ENCODE measurements at places on chromosomes 1 and 21.

- DNase-seq, result no peak
These were observed 8.8 kb downstream of the MDM4 start for GRCh38 chr1:204524986-204525385.

DNA sequence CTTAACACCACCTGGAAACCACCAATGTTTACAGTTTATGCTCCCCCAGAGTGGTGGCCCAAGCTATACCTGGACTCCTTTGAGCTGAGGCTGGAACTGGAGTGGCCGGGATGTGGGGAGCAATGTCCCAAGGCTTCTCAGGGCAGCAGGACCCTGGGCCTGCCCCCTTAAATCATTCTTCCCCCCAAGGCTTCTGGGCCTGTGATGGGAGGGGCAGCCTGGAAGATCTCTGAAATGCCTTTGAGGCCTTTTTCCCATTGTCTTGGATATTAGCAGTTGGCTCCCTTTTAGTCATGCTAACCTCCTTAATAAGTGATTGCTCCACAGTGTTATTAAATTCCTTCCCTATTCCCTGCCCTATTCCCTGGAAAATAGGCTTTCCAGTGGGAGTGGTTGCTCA lies 185.8 kb downstream of the HS2ST1 start:
- DNase-seq, result no peak

DNA sequence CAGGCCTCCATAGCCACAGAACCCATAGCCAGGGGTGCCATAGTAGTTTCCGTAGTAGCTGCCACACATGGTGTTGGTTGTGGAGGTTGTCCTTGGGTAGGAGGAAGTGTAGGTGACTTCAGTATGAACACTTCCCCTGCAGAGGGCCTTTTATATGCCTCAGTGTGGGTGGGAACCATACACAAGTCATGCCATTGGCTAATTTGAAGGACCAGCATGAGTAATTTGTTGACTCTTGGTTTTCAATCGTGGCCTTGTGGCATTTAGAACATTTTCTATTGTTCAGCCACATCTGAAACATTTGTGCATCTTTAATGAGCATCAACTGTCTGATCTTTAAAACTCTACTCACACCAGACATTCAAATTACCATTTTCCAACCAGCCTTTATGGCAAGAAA lies at the start of gene KRTAP6-1:
Gene KRTAP6-1, minus strand, starts transcription at position 95 of the 400 bp plus-strand sequence. Its CDS starts 26 bp downstream, at position 69.
- no peak for DNase-seq

DNA sequence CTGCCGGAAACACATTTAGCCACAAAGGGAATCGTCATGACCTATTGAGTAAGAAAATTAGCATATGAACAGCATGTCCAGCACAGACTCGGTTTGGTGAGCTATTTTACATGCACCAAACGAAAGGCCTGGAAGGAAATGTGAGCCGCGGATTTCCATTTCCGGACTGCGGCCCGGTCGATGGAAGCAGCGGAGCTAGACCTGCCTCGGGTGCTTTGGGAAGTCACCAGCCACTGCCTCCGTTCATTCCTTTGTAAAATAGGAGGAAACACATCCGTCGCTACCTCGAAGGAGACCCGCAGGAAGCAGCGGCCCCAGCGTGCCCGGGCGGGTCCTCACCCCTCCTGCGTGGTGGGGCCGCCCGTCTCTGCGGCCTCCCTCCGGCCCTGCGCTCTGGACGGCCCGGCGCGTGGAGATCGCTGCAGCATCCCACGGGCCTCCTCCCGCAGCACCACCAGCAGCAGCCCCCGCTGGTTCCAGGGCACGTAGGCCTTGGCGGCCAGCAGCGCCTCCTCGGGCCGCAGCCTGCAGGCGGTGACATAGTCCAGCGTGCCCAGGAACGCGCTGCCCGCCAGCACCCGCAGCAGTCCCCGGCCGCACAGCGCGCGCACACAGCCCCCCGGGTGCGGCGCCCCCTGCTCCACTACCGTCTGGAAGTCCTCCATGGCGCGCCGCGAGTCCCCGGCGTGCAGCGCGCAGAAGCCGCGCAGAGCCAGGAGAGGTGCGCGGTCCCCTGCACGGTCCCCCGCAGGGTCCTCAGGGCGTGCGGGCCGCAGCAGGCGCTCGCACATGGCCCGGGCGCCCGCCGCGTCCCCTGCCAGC lies 12.1 kb downstream of the TTC34 start:
- DNase-seq, result no peak

DNA sequence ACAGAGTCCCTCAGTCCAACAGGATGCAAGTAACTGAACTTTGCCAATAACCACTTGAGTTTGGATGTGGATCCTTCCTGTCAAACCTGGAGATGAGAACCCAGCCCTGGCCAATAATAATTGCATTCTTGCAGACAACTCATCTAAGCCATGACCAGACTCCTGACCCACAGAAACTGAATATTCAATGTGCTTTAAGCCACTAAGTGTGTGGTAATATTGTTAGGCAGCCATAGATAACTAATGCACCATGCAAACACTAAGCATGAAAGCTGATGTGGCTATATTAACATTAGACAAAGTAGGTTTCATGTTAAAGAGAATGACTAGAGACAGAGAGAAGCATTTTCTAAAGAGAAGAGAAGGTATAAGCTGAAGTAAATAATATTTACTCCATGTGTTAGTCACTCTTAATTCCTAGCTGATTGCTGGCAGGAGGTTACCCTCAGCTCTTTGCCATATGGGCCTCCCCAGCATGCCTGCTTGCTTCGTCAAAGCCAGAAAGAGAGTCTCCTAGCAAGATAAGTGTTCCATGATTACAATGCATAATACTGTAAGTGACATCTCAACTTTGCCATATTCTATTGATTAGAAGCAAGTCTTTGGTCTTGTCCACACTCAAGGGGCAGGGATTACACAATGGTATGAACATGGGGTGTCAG lies 276.4 kb upstream of the PLXNA2 start:
- no peak for DNase-seq

DNA sequence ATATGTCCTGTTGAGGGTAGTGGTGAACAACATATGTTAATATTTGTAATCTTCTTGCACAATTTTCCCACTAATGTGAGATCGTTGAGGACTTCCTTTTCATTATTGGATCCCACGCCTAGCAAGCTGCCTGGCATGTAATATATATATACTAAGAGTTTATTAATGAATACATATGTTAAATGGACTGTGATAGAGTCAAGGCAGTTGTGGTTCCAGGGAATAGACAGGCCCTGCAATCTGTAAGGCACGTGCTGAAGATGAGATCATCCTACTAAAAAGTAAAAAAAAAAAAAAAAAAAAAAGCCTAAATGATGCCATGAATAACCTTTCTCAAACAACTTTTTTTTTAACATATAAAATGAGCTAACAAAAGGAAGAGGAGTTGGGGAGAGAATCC lies 28.9 kb downstream of the PLPPR5 start:
- DNase-seq, result no peak

DNA sequence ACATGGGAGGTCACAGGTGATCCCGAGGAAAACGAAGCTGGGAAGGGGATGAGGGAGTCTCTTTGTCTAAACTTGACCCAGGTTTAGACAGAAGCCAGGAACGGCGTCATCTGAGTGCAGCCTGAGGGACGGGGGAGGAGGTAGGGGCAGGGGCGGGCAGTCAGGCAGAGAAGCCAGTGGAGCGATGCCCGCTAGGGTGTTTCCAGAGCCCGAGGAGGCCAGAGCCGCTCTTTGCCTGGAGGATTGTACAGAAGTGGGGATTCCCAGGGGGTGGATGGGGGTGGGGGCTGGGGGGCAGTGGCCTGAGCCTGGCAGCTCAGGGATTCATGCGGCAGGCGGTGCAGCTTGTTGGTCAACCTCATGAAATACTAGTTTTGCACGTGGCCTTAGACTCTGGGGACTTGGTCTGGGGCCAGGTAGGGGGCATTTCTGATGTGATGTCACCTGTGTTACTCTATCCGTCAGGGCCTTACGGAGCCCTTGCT lies 58.4 kb downstream of the VPS26C start:
- no peak for DNase-seq

DNA sequence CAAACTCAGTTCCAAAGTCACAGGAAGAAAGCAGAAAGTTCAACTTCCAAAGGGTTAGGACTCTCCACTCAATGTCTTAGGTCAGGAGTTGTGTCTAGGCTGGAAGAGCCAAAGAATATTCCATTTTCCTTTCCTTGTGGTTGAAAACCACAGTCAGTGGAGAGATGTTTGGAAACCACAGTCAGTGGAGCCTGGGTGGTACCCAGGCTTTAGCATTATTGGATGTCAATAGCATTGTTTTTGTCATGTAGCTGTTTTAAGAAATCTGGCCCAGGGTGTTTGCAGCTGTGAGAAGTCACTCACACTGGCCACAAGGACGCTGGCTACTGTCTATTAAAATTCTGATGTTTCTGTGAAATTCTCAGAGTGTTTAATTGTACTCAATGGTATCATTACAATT lies 11.7 kb downstream of the ATF3 start:
- no peak for DNase-seq

DNA sequence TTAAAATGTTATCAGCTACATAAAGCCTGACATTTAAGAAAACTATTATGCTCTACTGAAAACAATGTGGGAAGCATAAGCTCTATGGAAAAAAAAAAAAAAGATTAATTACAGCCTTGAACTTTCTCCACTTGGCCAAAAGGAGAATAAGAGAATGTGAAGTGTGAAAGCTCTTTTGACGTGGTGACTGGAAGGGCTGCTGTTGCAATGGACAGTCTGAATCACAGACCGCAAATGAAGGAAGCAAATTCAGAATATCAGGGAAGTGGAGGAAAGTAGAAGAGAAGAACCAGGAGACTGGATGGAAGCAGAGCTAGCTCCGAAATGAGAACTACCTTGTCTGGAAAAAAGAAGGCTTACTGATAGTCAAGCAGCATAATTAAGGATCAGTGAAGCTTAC lies 106.8 kb downstream of the AK5 start:
- no peak for DNase-seq

- no peak for DNase-seq
These were observed 4.8 kb upstream of the RHCE start for GRCh38 chr1:25425098-25426085.

- DNase-seq, result peak; percentile 49
These were observed 4.7 kb upstream of the FAAP20 start for GRCh38 chr1:2199042-2199810.

GRCh38 chr21:38355353-38355752 lies 98.6 kb downstream of the KCNJ15 start:
- DNase-seq, result no peak

DNA sequence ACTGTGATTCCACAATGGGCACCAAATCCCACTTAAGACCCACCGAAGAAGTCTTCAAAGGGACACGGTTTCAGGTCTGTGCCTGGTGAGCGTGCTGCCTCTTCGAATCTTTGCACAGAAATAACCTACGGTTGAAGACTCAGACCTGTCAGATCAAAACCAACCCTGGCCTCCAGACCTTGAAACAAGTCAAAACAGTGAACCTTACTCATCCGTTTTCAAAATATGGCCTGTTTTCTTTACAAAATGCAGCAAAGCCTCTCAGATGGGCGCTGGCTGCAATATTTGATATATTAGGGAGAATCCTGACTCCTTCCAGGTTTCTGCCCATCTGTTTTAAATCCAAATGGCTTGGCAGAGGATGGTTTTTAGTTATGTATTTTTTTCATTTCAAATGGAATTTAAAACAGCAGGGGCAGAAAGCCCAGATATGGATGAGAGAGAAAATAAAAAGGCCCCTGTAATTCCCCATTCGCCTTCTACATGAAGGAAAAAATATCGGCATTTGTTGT lies 14.0 kb downstream of the JUN start:
- DNase-seq, result no peak

- no peak for DNase-seq
These were observed 33.2 kb upstream of the ENO1 start for GRCh38 chr1:8911416-8912309.

GRCh38 chr1:214623430-214623829 lies 20.4 kb downstream of the CENPF start:
- DNase-seq, result no peak

DNA sequence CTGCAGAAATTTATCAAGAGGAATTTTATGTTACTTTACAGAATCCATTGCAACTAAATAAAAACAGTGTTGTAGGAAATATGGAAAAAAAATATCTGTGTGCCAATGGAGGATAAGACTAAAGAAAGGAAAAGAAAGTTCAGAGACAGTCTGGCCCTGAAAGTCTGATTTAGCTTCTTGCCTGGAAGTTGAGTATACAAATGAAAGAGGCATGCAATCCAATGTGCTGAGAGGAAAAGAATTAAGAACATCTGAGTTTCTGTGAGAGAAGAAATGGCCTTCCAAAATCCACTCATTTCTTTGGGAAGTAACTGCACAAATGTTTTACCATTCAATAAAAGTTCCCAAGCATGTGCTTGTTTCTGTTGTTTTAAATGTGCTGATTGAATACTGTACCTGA lies 65.1 kb downstream of the LHX9 start:
- DNase-seq, result no peak

DNA sequence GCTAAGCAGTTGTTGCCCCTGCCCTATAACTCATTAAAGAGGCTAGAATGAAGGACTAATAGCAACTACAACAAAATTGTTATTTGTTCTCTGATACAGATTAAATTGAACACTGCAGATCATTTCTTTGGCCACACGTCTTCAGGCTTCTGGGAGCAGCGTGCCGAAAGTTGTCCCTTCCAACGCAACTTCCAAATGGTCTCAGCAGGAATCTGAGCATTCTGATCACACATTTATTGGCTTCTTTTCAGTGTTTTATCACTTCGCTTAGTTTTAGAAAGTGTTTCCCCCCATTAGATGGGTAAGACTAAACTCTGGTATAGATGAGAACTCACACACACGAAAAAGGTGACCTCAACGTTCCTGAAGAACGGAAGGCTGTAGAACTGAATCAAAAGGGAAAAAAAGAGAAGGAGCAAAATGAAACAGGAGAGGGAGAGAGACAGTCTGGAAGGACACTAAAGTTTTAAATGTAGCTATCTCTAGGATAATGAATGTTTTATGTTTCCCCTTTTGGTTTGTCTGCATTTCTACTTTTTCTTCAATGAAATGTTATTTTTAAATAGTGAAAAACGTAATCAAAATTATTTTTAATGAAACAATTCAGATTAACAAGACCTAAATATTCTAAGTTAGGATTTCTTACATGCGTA lies 336.5 kb downstream of the RRAGC start:
- no peak for DNase-seq

- no peak for DNase-seq
These were observed 3.6 kb upstream of the TNNT2 start for GRCh38 chr1:201381130-201381529.

DNA sequence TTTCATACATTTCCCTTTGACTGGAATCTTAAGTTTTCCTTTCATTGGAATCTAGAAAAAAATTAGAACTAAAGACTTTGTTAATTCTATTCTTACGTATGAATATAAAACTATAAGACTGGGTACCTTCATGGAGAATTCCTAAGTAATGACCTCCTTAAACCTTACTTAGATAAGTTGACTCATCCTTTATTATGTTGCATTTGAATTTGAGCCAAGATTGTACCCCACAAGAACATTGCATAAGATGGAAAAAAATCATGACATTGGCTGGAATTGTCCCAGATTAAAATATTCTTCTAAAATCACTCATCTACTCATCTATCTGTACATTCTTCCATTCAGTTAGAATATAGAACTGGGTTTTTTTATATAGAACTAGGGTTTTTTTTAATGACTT lies 137.4 kb downstream of the C1orf21 start:
- no peak for DNase-seq
